ENCODE measurements at places on chromosomes 13 and 19. TPM values are rescaled to one million over a fixed set of nuclear protein-coding genes. Genes with fewer than 3 reads are reported as not detected.

GRCh38 chr13:44331446-44331845 is 42.2 kb upstream of the SERP2 start:
- DNase-seq, result no peak

GRCh38 chr13:46183018-46183946 is 1.3 kb upstream of the LCP1 start:
- no peak for DNase-seq

DNA sequence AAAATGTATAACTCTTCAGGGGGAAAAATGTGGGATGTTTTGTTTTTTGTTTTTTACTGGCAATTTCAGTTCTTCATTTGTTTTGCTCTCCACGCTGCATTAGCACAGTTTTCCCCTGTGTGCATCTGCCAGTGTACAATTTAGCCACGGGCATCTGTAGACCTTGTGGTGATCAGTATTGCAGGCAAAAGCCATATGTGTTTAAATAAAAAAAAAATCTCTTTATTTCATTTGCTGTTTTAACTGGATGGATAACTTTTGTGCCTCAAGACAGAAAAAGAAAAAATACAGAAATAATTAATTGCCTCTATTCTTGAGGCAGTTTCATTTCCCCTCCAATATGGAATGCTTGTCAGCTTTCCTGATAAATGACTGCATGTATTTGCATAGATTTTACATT is 7.9 kb upstream of the MAB21L1 start:
- DNase-seq, result no peak

GRCh38 chr19:14346279-14346678 is 35.0 kb upstream of the ADGRE5 start:
- no peak for DNase-seq

- peak; percentile 15 for DNase-seq
Observed at GRCh38 chr19:35141837-35142605, 1.0 kb upstream of the FXYD7 start.

DNA sequence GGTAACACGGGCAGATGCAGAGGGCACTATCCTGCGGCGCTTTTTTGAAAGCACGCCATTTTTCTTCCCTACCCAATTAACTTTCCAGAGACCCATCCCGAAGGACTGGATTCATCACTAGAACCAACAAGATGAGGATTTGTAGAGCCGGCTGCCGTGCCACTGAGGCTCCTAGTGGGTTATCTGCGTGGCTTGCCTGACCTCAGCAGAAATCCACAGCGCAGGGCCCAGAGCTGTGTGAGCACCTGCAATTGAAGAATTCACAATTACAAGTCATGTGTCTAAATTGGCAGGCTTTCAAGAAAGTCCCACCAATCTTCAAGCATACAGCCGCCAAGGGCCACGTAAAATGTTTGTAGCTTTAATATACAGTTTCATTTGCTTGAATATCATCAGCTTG is 75.5 kb downstream of the ALOX5AP start:
- no peak for DNase-seq

DNA sequence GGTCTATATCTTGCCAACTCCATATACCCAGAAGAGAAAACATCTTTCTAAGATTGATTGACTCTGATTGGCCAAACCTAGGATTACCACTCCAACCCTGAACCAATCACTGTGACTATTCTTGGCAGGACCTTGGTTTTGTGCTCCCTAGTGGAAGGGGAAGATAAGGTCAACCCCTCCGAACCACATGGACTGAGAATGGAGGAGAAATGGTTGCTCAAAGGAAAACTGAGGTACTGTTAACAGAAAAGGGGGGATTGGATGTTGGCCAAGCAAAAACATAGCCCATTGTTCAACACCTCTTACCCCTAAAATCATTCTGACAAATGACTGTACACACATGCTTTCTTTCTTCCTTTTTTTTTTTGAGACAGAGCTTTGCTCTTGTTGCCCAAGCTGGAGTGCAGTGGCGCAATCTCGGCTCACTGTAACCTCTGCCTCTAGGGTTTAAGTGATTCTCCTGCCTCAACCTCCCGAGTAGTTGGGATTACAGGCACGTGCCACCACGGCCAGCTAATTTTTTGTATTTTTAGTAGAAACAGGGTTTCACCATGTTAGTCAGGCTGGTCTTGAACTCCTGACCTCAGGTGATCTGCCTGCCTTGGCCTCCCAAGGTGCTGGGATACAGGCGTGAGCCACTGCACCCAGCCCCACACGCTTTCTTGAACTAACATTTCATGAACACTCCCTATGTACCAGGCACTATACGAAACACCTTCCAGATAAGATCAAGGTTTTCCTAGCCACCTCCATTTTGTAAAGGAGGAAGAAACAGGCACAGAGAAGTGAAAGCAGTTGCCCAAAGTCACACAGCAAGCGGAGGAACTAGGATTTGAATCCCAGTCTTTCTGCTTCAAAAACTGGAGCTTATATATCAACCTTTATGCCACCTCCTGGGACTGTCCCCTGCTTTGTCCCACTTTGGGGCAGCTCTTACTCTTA is 6.5 kb downstream of the MEIOSIN start:
- DNase-seq, result no peak

DNA sequence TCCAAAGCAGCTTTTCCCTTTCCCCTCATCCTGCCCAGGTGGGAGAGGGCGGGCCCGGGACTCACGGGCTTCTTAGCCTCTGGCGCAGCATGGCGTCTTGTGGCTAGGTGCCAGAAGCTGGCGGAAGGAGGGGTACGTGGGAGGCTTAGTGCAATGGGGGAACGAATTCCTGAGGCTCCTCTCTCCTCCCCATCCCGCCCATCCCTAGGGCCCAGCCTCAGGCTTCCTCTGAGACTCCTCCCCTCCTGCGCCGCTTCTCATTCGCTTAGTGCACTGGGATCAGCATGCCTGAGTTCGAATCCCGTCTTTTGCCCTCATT is 297.8 kb downstream of the ZNF536 start:
- no peak for DNase-seq

- no peak for DNase-seq
Observed at GRCh38 chr13:33299626-33300025, 14.1 kb upstream of the STARD13 start.

DNA sequence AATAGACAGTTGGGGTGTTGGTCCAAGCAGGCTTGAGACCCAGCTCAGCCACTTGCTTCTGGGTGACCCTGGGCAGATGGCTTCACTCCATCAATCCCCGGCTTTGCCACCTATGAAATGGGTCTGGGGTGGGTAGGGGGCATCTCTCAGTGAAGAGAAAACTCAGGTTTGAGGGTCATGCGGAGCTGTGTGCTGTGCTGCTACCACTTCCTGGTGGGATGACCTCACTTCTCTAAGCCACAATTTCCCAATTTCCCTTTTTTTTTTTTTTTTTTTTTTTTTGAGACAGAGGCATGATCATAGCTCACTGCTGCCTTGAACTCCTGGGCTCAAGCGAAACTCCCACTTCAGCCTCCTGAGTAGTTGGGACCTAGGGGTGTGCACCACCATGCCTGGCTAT is 4.6 kb upstream of the PLAUR start:
- DNase-seq, result no peak

GRCh38 chr13:44128552-44129001 is 245.0 kb upstream of the SERP2 start:
- DNase-seq, result no peak

Gene ZNF69
- 2.0 TPM for total RNA-seq

Gene ZNF506
- 66.0 TPM for total RNA-seq

All from activated T-cell treated with anti-CD3 and anti-CD28 coated beads, Interleukin-2, amount 50 U/mL, for 72 hours (primary cell).